ENCODE measurements at places on chromosomes 2 and 18.

DNA sequence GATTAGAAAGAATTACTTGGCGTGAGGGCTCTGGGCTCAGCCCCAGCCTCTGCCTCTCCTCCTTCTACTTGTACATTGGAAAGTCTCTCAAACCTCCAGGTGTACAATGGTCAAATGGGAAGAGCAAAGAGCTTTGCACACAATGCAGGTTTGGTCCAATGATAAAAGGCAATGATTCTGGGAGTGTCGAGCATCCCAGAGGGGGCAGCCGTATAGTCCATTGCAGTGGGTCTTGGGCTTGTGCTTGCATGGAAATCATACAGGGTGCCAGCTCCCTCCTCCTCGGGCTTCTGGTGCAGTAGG lies 98.0 kb upstream of the NCK2 start:
- no peak for DNase-seq

- no peak for DNase-seq
Observed at GRCh38 chr2:242063436-242063835, 193.9 kb downstream of the RTP5 start.

DNA sequence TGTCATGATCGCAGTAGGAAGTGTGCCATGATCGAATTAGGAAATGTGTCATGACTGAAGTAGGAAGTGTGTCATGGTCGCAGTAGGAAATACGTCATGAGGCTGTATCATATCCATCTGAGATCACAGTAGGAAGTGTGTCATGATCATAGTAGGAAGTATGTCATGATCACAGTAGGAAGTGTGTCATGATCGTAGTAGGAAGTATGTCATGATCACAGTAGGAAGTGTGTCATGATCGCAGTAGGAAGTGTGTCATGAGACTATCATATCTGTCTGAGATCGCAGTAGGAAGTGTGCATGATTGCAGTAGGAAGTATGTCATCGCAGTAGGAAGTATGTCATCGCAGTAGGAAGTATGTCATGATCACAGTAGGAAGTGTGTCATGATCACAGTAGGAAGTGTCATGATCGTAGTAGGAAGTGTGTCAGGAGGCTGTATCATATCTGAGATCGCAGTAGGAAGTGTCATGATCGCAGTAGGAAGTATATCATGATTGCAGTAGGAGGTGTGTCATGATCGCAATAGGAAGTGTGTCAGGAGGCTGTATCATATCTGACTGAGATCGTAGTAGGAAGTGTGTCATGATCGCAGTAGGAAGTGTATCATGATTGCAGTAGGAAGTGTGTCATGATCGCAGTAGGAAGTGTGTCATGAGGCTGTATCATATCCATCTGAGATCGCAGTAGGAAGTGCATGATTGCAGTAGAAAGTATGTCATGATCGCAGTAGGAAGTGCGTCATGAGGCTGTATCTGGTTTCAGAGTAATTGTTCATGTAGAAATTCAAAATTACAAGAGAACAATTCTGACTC lies 56.4 kb upstream of the NFATC1 start:
- DNase-seq, result no peak

- no peak for DNase-seq
Observed at GRCh38 chr2:140201572-140201971, 1421.4 kb upstream of the NXPH2 start.

- DNase-seq, result no peak
Observed at GRCh38 chr2:141137122-141137693, 993.6 kb downstream of the LRP1B start.

GRCh38 chr2:64643838-64644457 lies 9.8 kb downstream of the SERTAD2 start:
- no peak for DNase-seq

GRCh38 chr2:152465541-152465940 lies 130.6 kb downstream of the FMNL2 start:
- DNase-seq, result no peak

GRCh38 chr2:224268441-224268840 lies 133.5 kb downstream of the FAM124B start:
- peak; percentile 77 for DNase-seq
